ENCODE measurements at places on chromosomes 12 and 14.

DNA sequence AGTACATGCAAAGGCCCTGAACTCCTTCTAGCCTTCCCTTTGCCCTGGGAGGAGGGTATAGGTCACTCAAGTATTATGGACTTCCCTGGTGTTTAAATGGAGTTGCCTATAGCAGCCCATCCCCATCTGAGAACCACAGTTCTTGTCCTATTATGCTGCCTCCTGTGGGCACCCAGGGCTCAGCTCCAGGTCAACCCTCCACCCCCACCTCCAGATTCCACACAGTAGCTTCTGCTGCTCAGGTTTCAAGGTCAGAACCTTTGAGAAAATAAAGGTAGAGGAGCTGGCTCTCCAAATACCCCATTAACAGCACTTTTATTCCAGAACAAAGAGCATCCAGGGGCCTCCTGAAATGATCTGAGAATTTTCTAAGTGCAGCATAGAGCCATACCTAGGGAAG, 57.4 kb downstream of the ACTN1 start:
- no peak for DNase-seq

GRCh38 chr14:92939699-92940098, 16.7 kb downstream of the CHGA start:
- no peak for DNase-seq

- DNase-seq = no peak
Observed at GRCh38 chr12:118689793-118690192, 291.5 kb upstream of the SRRM4 start.

GRCh38 chr12:59059088-59059935, 139.0 kb upstream of the LRIG3 start:
- no peak for DNase-seq

DNA sequence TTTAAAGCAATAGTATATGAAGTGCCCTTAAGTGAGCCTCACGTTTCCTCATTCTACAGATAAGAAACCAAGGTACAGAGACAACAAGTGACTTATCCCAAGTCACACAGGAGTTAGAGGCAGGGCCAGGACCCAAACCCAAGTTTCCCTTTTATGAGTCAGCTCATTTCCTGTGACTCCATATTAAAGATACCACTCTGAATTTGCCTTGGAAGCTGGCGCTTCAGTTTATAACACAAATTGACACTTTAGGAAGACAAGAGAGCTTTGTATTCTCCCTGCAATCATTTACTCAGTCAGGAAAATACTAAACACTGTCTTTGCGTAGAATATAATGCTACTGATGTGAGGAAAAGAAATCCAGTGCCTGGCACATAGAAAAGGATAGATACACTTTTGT, 43.2 kb downstream of the MYBPC1 start:
- no peak for DNase-seq

DNA sequence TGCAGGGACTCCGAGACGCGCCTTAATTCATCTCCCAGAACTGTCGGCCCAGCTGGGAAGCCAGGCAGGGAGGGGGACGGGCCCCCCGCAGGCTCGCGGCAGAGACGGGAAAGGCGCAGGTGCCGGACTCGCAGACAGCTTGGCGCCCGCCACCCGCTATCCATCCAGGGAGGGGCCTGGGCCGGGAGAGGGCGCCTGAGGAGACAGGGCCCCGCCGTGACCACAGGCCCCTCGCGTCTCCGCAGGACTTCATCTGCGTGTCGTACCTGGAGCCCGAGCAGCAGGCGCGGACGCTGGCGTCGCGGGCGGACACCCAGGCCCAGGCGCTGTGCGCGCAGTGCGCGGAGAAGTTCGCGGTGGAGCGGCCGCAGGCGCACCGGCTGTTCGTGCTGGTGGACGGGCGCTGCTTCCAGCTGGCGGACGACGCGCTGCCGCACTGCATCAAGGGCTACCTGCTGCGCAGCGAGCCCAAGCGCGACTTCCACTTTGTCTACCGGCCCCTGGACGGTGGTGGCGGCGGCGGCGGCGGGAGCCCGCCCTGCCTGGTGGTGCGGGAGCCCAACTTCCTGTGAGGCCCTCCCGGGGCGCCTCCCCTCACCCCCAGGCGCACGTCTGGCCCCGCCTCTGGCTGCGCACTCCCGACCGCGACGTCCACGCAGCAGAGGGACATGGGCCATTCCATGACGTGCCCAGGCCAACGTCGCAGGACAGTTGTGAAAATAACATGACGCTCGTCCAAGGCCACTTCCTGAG, 60.6 kb downstream of the LGMN start:
- DNase-seq = no peak

Measured in HS-5 (cell line).